Sigmoid colon (tissue), 7 donors: ENCODE measurements at places on chromosomes 7 and 10. TPM values are rescaled to one million over a fixed set of nuclear protein-coding genes. Genes with fewer than 3 reads are reported as not detected.

DNA sequence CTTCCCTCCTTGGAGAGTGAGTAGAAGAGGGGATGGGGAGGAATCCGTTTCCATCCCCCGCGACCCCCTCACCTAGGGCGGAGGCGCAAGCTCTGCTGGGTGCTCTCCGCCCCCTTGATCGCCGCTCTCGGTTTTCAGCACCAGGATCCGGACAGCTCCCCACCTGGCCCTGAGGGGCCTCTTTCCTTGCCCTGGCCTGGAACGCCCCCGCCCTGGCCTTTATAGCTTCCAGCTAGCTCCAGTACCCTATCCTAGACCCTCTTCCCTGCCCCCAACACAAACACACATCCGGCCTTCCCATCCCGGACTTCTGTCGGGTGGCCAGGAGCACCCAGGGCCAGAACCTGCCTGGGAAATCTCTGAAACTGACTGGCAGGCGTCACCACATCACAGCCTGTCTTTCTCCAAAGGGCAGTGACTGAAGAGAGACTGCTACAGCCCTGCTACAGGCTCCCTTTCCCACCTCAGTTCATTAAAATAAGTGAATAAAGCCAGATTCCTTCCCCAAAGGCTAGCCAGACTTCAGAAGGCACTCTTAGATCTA lies 72.3 kb upstream of the LEP start:
- no peak for DNase-seq

DNA sequence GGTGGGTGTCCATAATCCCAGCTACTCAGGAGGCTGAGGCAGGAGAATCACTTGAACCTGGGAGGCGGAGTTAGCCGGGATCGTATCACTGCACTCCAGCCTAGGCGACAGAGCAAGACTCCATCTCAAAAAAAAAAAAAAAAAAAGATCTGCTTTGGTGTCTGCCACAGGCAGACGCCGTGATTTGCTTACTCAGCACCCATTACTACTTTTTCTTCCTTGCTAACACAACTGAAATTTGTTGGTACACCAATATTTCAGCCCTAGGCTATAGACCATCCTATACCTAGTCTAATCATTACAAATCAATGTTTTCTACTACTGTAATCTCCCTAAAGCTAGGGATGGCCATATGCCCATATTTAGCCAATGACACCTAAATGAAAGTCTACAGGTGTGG lies 53.5 kb upstream of the PARD3 start:
- no peak for DNase-seq

DNA sequence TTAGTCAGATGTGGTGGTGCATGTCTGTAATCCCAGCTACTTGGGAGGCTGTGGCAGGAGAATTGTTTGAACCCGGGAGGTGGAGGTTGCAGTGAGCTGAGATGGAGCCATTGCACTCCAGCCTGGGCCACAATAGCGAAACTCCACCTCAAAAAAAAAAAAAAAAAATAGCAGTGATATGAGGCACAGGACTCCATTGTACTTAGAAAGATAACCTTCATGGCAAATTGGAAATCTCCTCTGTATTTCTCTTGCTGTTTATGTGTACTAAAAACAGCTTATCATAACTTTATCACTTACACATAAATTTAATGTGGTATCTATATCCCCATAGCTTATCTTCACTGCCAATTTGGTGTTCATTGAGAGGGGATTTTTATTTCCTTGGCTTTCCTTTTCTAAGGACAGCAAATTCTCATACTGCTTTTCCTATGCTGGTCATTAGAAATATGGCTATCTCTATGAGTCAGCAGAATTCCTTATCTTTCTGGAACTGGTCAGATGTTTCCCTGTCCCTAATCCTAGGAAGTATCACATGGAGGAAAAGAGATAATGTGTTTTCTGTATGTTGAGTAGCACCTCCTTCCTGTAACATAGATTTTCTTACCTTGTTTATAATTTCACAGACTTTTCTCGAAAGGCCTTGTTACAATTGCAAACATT lies 40.6 kb upstream of the ZEB1 start:
- DNase-seq, result no peak

DNA sequence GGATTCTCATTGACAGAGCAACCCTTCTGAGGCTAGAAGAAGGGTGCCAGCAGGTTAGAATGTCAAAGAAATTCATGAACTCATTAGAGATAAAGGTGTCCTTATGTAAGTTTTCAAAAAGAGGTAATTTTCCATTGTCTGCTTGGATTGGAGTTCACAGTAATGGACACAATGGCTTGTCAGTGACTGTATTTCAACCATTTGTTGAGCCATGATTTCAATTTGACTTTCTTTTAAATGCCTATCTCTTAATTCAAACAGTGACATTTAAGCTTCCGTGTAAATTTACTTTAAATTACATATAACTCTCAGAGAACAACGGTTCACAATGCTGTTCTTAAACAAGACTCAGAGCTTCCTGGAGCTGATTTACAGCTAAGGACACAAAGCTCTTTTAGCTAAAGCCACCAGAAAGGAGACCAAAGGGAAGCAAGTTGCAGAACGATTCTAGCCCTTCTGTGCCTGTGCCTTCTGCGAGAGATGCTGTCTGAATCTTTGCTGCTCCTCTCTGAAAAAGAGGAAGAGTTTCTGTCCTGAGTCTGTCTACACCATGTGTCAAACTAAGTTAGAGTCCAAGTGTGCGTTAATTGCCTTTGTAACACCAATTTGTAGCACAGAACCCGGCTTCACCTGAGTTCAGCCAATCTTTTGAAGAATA lies 42.2 kb upstream of the PFKP start:
- no peak for DNase-seq

- no peak for DNase-seq
Observed at GRCh38 chr7:142112086-142112485, 568 bp downstream of the MGAM2 start.

GRCh38 chr7:27183682-27184336 lies 1.2 kb downstream of the HOXA11 start:
- DNase-seq, result peak; percentile 76

DNA sequence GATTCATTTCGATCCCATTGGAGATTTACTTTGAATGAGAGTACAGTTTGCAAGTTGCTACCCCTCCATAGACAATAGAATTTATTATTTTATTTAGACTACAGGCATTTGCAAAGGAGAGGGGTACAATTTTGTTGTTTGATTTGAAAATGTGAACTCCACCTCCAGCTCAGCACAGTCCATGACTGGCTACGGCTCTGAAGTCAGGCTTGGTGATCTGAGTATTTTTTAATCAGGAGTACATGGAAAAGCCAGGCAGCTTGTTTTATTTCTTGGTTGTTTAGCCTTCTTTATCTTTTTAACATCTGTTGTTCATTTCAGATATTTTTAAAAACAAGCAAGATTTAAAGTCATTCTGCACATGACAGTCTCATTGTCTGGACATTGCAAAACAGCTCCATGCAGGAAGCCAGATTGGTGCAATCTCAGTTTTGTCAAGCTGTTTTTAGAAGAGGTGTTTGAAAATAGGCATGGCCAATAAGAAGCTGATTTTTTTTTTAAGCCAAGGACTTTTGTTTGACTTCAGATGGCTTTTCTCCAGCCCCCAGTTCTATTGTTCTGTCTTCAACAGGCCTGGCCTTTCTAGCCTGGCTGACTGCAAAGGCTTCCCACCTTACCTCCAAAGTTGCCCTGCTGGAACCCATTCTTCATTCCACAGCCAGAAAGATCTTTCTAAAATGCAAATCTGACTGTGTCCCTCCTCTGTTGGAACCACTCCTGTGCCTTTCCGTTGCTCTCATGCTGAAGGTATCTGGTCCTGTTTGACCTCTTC lies 12.2 kb downstream of the PLXDC2 start:
- peak; percentile 76 for DNase-seq

DNA sequence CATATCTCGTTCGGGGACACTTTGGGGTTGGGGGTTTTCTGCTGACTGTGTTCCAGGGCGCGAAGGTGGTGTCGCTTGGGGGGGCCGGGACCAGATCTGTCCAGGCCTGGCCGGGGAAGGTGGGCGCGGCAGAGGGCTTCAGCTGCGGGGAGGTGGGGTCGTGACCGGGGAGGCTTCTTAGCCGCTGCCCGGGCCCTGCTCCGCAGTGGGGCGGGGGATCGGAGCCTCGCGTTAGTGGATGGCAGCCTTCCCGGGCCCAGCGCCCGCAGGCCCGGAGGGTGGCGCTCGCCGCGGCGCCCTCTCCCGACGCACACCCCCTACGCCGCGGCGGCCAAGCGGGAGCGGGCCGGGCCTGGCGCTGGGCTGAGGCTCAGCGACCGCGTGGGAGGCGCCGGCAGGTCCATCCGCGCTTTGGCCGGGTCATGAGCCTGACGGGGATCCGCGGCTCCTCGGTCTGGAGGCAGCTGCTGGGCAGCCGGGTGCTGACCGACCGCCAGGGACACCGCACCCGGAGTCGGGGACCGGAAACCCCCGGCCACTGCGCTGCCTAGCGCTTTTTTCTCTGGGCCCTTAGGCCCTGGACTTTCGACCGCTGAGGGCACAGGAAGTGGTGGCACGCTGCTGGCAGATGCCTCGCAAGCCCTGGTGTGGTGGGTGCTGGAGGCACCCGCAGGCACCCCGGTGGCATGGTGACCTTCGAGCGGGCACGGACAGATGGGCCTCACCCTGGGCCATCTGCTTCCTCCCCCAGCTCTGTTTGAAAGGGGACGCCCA lies 1.2 kb downstream of the AGAP3 start:
- peak; percentile 84 for DNase-seq

- peak; percentile 88 for DNase-seq
Observed at GRCh38 chr7:20172736-20173334, 44.3 kb downstream of the MACC1 start.

DNA sequence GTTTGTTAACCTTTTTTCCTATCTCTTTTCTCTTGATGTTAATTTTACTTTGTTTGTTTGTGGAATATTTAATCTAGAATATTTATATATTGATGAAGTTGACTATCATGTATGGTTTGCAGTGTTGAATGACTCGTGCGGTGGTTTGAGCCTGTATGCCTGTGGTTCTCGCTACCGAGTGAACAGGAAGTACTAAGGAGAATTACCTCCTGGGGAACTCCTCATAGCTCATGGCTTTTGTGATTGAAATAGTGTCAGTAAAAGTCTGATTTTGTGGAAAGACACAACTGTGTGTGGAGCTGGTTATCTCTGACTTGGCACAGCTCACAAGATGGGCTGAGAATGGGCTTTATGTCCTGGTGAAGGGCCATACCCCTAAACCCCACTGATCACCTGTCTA lies 498.6 kb downstream of the GLRX3 start:
- DNase-seq, result no peak

DNA sequence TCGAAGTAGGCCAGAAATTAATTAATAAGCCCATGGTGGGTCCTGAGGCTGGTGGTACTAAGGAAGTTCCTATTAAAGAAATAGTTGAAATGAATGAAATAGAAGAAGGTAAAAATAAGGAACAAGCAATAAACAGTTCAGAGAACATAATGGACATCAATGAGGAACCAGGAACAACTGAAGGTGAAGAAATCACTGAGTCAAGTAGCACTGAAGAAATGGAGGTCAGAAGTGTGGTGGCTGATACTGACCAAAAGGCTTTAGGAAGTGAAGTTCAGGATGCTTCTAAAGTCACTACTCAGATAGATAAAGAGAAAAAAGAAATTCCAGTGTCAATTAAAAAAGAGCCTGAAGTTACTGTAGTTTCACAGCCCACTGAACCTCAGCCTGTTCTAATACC lies 36.0 kb downstream of the SLK start:
- no peak for DNase-seq

DNA sequence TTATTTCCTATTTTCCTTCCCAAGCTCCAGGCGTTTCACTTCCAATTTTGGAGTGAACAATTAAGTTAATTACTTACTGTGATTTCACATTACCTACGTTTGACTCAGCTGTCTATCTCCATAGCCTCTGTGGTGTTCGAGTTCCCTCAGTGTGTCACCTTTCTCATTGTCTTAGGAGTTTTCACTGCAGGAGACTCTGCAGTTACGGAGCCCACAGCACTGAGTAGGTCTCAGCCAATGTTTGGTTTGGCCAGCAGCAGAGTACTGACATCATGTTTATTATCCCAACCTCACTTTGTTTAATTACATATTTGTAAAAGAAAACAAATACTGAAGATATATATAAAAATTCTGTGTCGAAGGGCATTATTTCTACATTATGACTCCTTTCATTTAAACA lies 1123.9 kb downstream of the CNTNAP2 start:
- DNase-seq, result no peak

DNA sequence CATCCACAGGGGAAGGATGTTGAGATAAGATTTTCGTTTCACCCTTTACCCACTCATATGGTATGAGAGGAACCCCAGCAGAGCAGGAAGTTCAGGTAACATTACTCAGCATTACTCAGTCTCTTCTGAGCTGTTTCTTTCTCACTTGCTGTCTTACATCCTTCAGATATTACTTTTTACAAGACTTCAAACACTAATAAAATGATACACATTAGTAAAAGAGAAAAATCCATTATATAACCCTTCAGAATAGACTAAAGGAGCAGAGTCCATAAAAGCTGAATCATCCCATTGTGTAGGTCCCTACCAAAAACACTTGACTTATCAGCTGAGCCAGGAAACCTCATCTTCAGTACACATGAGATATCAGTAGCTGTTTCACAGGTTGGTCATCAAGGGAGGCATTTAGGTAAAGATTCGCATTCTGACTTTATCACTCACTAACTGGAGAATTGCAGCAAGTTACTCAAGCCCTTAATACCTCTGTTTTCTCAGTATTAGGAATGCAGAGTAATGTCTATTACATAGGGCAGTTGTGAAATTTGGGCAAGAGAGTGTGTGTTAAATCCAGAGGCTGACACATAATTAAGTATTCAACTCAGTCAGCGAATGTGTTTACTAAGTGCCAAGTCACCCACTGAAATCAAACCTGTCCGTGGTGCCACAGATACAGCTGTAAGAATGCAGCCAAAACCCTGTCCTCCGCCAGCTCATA lies 44.7 kb downstream of the KLF6 start:
- no peak for DNase-seq

GRCh38 chr7:139998572-139998971 lies 64.2 kb downstream of the PARP12 start:
- no peak for DNase-seq

THSD7A gene
- 6.1 TPM for total RNA-seq

ADAM22 gene
- 3.5 TPM for total RNA-seq

BTBD16 gene
- 0.54 TPM for total RNA-seq

C10orf62 gene
- total RNA-seq, result not detected

AGR3 gene
- not detected for total RNA-seq

HECW1 gene
- 0.33 TPM for total RNA-seq

TMEM229A gene
- not detected for total RNA-seq

GDF2 gene
- not detected for total RNA-seq

FAM180A gene
- total RNA-seq, result 0.95 TPM

LRIT1 gene
- not detected for total RNA-seq

SNCG gene
- total RNA-seq, result 25.5 TPM
